ENCODE measurements at places on chromosomes 2 and 18.

DNA sequence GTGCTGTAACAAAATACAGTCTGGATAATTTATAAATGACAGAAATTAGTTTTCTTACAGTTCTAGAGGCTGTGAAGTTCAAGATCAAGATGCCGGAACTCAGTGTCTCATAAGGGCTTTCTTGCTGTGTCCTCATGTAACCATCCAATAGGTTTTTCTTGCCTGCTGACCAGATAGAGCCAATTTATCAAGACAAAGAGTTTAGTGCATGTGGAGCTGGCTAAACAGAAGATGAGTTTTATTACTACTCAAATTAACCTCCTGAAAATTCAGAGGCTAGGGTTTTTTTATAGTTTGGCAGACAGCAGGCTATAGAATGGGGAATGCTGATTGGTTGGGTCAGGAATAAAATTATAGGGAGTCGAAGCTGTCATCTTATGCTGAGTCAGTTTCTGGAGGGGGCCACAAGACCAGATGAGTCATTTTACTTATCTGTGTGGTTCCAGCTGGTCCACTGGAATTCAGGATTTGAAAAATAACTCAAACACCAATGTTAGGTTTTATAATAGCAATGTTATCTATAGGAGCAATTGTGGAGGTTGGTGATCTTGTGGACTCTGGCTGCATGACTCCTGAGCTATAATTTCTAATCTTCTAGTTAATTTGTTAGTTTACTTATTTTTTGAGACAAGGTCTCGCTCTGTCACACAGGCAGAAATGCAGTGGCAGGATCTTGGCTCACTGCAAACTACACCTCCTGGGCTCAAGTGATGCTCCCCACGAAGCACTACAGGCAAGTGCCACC lies 3.2 kb upstream of the PDK1 start:
- DNase-seq = no peak

DNA sequence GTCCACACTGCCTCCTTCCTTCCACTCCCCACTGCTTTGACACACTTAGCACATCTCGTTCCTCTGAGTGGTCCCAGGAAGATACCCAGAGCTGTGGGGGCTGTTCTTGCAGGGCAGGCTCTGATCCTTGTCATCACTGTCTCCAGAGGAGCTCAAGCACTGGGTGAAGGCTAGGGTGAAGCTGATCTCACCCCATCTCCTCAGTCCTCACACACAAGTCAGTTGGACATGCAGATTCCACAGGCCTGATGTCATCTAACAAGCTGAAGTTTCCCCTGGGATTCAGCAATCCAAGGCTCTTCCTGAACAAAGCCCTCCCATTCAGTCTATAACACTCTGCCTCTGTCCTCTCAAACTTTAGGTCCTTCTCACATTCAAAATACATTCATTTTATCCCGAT lies 90.6 kb upstream of the RAB6C start:
- no peak for DNase-seq

GRCh38 chr2:195967336-195967735 lies 101.3 kb downstream of the DNAH7 start:
- DNase-seq = no peak

GRCh38 chr2:149733936-149734685 lies 146.5 kb upstream of the MMADHC start:
- DNase-seq = no peak

- no peak for DNase-seq
Observed at GRCh38 chr2:128557069-128557468, 238.4 kb upstream of the HS6ST1 start.

GRCh38 chr2:130183512-130184373 lies 1.7 kb downstream of the MZT2B start:
- DNase-seq = no peak

- no peak for DNase-seq
Observed at GRCh38 chr2:144521686-144522085, 1.8 kb upstream of the ZEB2 start.

DNA sequence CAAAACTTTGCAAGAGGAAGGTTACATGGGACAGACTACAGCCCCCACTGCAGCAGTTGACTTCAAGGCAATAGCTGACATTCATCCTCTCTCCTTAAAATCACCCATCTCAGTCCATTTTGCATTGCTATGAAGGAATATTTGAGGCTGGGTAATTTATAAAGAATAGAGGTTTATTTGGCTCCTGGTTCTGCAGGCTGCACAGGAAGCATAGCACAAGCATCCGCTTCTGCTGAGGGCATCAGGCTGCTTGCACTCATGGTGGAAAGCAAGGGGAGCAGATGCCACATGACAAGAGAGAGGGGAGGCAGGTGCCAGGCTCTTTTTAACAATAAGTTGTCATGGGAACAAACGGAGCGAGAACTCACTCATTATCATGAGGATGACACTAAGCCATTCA lies 646.0 kb downstream of the ZEB2 start:
- DNase-seq = no peak

DNA sequence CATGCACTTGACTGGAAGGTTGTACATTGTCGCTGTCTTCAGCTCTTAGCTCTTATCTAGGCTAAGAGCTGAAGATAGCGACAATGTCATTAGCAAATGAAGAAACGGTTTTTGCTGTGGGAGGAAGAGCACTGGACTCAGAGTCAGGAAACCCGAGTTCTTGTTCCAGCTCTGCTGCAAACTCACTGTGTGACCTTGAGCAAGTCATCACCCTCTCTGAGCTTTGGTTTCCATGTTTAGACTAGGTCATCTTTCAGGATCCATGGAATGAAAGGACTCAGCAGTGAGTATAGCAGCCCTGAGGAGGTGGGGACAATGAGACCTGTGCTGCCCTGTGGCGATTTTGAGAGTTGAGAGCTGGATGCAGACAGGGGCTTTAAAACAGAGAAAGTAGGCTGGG lies 85.3 kb downstream of the ASAP2 start:
- no peak for DNase-seq

- DNase-seq = no peak
Observed at GRCh38 chr2:69628325-69629021, 15.1 kb downstream of the AAK1 start.

- DNase-seq = no peak
Observed at GRCh38 chr2:198471291-198471690, 666.9 kb downstream of the PLCL1 start.

DNA sequence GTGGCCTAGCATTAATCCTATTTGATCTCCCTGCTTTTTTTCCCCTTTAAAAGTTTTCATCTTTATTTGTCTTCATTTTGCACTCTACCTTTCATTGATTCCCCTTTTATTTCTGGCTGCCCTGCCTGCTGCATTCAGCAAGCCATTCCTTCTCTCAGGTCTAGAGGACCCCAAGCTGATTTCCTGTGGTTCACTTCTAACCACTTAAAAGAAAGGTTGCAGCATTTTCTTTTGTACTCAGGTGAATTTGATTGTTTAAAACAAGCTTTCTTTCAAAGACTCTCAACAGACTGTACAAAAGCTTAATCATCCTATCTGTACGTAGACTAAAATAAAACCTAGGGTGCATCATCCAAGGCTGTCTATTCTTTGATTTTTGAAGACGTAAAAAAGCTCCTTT lies 160.3 kb downstream of the CSRNP3 start:
- DNase-seq = no peak

GRCh38 chr2:33433279-33434235 lies 42.9 kb upstream of the RASGRP3 start:
- DNase-seq = no peak

- no peak for DNase-seq
Observed at GRCh38 chr2:9099341-9099751, 95.9 kb upstream of the MBOAT2 start.

GRCh38 chr2:192499476-192499875 lies 304.7 kb upstream of the TMEFF2 start:
- no peak for DNase-seq

- no peak for DNase-seq
Observed at GRCh38 chr2:156322051-156322685, 10.4 kb downstream of the NR4A2 start.

GRCh38 chr2:119821266-119821665 lies 61.5 kb downstream of the PTPN4 start:
- no peak for DNase-seq
